ENCODE measurements at places on chromosomes 5 and 9. TPM values are rescaled to one million over a fixed set of nuclear protein-coding genes. Genes with fewer than 3 reads are reported as not detected.

HTR4 gene
- total RNA-seq = not detected

DNA sequence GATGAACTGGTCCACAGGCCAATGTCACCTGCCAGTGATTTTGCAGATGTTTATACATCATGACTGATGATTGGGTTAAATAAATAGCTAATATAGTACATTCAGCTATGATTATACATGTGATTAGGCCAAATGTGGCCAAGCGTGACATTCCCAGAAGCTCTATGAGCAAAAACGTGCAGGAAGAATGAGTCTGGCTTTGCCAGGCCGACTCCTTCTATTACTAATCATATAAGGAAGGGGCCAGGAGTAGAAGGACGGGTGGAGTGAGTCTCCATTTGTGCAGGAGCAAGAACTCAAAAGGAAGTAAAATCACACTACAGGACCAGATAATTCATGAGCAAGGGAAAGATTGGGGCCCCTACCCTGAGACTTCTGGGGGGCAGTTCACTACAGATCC lies 178.2 kb downstream of the ROR2 start:
- DNase-seq = no peak
- no peaks in the 10 kb centered on the region for H3K4me1 ChIP-seq
- H3K36me3 ChIP-seq = no peaks in the 10 kb centered on the region
- no peak overlapping the region for H3K4me3 ChIP-seq
- H3K27ac ChIP-seq = no peak overlapping the region

GRCh38 chr5:145636371-145636770 lies 198.8 kb downstream of the PRELID2 start:
- H3K36me3 ChIP-seq = no peaks in the 10 kb centered on the region
- DNase-seq = no peak
- no peaks in the 10 kb centered on the region for H3K4me1 ChIP-seq
- H3K27me3 ChIP-seq = no peaks in the 10 kb centered on the region

ANGPTL2 gene
- not detected for total RNA-seq

- H3K36me3 ChIP-seq = no peaks in the 10 kb centered on the region
- H3K27me3 ChIP-seq = no peaks in the 10 kb centered on the region
- no peak overlapping the region for H3K27ac ChIP-seq
Measured at GRCh38 chr9:133881671-133882381, 110.3 kb downstream of the VAV2 start.

DNA sequence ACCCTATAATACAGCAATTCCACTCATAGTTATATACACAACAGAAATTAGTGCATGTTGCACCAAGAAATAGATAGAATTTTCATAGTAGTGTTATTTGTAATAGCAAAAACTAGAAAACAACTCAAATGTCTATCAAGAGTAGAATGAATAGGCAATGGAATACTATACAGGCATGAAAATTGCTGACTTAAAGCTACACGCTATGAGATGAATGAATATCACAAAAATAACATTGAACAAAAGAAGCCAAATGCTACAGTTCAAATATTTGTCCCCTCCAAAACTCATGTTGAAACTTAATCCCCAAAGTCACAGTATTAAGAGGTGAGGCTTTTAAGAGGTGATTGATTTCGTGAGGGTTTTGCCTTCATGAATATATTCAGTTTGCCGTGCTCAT lies 215.1 kb downstream of the FRMD3 start:
- no peaks in the 10 kb centered on the region for H3K4me1 ChIP-seq
- no peaks in the 10 kb centered on the region for H3K27me3 ChIP-seq
- no peak for DNase-seq
- H3K27ac ChIP-seq = no peak overlapping the region
- no peaks in the 10 kb centered on the region for H3K36me3 ChIP-seq

DNA sequence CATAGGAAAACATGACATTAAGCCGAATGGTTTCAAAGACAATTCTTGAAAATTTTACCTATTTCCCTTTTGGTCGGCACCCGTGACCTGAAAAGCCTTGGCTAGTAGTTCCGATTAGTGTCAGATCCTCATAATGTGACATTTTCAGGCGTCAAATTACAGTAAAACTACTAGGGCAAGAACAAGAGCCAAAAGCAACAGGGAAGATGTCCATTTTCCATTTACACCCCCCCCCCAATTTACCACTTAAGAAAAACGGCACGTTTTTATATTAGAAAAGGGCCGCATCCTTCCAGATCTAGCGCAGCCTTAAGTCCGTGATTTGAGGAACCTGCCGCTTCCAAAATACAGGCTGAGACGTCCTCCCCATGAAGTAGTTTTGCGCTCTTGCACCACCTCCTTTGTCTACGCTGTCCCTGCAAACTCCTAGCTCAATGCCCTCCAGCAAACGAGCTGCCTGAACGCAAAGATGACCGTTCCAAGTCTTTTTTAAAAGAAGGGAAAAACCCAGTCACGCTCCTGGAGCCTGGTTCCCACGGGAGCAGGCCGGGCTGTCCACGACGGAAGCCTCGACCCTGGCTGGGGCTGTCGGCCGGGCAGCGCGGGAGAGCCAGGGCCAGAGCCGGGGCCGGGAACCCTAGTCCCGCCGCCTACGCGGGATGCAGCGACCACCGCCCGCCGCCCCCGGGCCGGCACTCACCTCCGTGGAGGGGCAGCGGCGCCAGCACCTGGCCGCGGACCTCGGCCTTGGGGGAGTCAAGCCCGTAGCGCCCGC lies 616 bp downstream of the RNF130 start:
- peak overlapping the region; percentile 38 for H3K27ac ChIP-seq
- no peaks in the 10 kb centered on the region for H3K36me3 ChIP-seq
- H3K27me3 ChIP-seq = no peaks in the 10 kb centered on the region
- H3K4me1 ChIP-seq = peaks cover 21% of the 10 kb centered on the region
- peak overlapping the region; percentile 54 for H3K4me3 ChIP-seq
- no peak for DNase-seq

CHSY3 gene
- total RNA-seq = not detected

PHF24 gene
- not detected for total RNA-seq

TRAF1 gene
- total RNA-seq = 130 TPM

DNA sequence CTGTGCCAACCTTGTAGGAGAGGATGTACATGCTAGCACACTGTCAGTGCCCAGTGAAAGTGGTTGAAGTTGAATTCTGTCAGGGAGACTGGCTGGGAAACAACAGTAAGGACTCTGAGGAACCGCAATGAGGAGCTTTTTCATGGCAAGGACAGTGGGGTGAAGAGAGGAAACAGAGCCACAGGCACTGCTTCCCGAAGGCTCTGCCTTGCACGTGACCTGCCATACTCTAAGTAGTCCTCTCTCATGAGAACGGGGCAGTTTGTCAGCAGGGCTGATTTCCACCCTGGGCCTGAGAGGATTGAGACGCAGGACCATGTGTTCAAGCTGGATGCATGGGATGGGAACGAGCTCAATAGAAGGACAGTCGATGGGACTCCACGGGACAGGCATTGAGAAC lies 106.6 kb upstream of the CTSL start:
- no peak overlapping the region for H3K27ac ChIP-seq
- no peaks in the 10 kb centered on the region for H3K27me3 ChIP-seq
- DNase-seq = no peak
- no peak overlapping the region for H3K4me3 ChIP-seq
- no peaks in the 10 kb centered on the region for H3K4me1 ChIP-seq

DNA sequence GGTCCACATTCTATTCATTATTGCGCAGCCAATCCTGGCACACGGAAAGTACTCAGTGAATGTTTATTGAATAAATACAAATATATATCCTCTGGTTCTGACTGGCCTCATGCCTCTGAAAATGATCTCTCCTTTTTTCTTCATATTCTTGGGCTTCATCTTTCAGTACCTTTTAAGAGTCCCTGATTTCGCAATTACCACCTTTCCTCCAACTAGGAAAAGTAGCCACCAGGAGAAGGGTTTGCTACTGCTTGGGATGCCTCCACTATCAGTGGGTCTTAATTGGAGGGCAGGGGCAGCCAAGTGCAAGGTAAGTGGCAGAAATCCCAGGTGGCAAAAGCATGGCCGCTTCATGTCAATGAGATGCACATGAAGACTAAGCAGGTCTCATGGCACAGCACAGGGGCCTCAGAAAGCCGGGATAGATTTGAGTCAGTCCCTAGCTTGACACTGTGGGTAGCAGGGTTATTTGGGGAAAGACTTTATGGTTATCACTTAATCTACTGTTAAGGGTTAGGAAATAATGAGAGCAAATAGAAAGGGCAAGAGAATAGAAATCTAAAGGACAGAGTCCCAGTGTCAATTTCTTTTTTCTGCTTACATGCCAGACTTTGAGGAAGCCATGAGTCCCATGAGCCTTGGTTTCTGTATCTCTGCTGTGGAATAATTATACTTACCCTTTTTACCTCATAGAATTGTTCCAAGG lies 361.1 kb downstream of the MAN2A1 start:
- H3K27me3 ChIP-seq = no peaks in the 10 kb centered on the region
- no peak overlapping the region for H3K27ac ChIP-seq
- H3K4me1 ChIP-seq = peaks cover 21% of the 10 kb centered on the region
- H3K4me3 ChIP-seq = no peak overlapping the region

SPATA31D3 gene
- total RNA-seq = not detected

NIPAL4 gene
- 0.31 TPM for total RNA-seq

GRCh38 chr9:69178583-69179011 lies 4.5 kb downstream of the TJP2 start:
- no peaks in the 10 kb centered on the region for H3K36me3 ChIP-seq
- H3K4me3 ChIP-seq = no peak overlapping the region
- H3K27ac ChIP-seq = no peak overlapping the region
- H3K27me3 ChIP-seq = no peaks in the 10 kb centered on the region
- DNase-seq = no peak

DNA sequence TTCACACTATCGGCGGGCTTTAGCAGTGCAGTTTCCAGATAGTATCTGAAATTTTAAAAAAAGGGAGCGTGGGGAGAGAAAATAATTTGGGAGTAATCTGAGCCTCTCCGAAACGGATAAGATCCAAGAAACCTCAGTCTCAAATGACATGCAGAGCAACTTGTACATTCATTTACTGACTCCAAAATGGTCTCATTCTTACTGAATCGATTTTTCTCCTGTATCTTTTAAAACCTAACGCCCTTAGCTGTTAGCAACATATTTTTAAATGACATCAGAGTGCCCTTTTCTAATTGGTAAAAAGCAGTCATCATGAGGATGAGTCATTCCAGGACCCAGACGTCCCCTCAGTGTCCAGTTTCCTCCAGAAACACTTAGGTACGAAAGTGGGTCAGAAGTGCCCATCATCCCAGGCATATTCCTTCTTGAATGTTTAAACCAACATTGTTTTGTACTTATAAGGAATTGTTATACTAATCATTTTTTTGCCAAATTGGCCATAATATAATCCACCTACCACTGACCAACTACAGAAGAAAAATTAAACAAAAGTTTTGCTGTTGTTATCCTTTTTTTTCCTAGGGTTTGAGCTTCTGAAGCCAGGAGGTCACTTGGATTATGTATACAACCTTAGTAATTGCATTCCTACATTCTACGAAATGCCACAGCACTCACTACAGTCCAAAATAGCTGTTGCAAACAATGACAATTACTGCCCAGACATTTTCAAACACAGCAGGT lies 354.4 kb downstream of the ADAMTS6 start:
- H3K4me1 ChIP-seq = no peaks in the 10 kb centered on the region
- H3K36me3 ChIP-seq = no peaks in the 10 kb centered on the region
- no peak overlapping the region for H3K27ac ChIP-seq
- H3K4me3 ChIP-seq = no peak overlapping the region
- H3K27me3 ChIP-seq = no peaks in the 10 kb centered on the region

GRCh38 chr9:3290231-3290840 lies 235.5 kb downstream of the RFX3 start:
- no peak for DNase-seq
- no peak overlapping the region for H3K27ac ChIP-seq
- H3K36me3 ChIP-seq = peaks cover 10% of the 10 kb centered on the region
- no peak overlapping the region for H3K4me3 ChIP-seq
- H3K27me3 ChIP-seq = no peaks in the 10 kb centered on the region
- H3K4me1 ChIP-seq = no peaks in the 10 kb centered on the region

DNA sequence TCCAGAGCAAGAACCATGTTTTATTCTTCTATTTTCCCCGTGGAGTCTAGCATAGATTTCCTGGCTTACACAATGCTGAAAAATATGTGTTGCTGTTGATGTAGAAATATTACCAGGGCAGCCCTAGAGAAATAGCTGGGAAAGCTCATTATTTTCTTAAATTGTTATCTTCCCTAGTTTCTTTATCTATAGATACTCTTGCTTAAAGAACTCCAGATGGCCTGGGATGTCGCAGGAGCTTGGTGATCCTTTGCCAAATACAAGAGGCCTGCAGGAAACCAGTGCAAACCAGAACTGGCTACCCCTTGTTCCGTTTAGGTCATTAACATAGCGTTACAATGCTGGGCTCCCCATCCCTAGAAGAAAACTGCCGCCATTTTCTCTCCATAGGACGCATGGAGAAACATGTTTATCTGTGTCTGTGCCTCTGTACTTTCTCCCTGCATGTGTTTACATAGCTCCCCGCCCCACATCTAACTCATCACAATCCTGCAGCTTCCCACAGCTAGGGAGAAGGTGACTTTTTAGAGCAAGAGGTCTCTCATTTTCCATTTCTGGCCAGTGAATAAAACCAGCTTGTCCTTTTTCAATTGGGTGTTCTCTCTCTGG lies 6.4 kb downstream of the PRLR start:
- DNase-seq = no peak
- H3K4me3 ChIP-seq = no peak overlapping the region
- H3K27ac ChIP-seq = no peak overlapping the region

DNA sequence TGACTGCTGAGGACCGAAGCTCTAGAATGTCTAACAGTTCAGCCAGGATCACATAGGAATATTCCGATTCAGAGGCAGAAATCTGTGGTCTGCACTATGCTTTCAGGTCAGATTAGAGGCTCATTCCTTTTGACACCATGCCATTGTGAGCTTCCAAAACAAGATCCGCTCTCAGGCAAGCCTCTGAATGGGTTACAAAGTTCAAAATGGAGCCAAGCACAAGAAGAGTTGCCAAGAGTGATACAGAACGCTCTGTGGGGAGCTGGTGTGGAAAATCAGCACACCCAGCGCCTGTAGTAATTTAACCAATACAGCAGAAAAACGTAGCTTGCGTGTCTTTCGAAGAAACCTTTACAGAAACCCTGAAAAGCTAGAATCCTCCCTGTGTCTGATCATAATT lies 33.3 kb upstream of the FAT2 start:
- no peak overlapping the region for H3K4me3 ChIP-seq
- H3K27ac ChIP-seq = no peak overlapping the region
- H3K4me1 ChIP-seq = no peaks in the 10 kb centered on the region
- no peaks in the 10 kb centered on the region for H3K36me3 ChIP-seq

PCDHGC4 gene
- not detected for total RNA-seq

DNA sequence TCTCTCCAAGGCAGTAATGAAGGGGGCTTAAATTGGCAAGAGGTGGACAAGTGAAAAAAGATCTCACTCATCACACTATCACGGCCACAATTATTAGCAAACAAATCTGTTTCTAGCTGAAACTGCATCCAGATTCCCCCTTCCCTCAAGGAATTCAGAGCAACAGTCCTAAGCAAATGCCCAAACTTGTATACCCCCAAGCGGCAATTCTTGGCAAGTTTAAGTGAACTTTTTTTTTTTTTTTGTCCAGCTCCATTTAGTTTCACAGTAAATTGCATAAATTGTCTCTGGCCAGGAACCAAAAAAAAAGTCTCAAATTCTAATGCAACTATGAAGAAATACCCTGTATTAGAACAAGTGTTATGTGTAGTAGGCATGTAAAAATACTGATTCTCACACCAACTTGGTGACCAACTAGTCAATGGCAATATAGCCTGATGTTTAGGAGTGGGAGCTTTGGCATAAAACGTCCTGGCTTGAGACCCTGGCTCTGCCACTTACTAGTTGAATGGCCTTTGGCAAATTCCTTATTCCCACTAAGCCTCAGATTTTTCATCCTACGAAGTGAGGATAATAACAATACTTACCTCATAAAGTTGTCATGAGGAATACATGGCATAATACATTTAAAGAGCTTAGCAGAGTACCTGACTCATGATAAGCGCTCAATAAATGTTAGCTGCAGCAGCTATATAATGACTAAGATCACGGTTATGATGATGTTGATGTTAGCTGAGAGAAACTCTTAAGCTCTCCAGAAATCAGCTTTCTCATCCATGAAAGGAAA lies 193.2 kb downstream of the ADAMTSL1 start:
- no peak overlapping the region for H3K4me3 ChIP-seq
- DNase-seq = no peak
- no peaks in the 10 kb centered on the region for H3K36me3 ChIP-seq
- H3K4me1 ChIP-seq = no peaks in the 10 kb centered on the region

Data from naive thymus-derived CD4-positive, alpha-beta T cell (primary cell).